Stimulated activated CD4-positive, alpha-beta T cell treated with anti-CD3 and anti-CD28 coated beads, TNF-alpha, amount 100 ng/mL, for 1 hour (primary cell): ENCODE measurements at places on chromosomes 6 and 20.

DNA sequence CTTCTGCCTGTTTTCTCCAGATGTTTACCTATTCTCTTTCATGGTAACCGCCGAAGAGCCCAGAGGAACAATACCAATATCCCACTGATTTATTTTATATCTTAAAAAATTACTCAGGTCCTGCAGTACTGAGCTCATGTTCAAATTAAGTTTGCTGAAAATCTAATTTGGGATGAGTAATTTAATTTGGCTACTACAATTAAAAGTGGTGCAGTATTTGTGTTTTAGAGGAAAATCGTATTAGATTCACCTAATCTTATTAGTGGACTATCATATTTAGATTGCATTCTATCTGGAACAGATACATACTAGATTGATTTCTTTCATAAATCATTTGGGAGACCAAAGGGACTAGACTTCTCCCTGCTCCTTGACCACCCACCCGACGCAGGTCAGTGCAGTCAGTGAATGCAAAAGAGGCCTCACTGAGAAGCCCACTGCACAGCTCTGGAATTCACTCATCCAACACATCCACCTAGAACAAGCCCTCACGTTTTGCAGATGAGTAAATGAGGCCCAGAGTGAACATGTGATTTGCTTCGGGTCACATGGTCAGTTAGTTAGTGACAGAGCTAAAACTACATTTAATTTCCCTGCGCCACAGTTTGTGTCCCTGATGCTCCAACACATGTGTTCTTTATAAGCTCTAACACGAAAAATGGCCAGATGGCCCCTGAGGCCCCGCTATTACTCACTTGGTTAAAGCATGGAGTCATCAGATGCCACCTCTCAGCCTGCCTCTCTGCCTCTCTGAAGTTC is 101.8 kb downstream of the TRERF1 start:
- DNase-seq, result no peak

- no peak for DNase-seq
Observed at GRCh38 chr6:64243618-64244017, 608.0 kb downstream of the PHF3 start.

GRCh38 chr6:139473731-139474130 is 99.3 kb upstream of the CITED2 start:
- no peak for DNase-seq

DNA sequence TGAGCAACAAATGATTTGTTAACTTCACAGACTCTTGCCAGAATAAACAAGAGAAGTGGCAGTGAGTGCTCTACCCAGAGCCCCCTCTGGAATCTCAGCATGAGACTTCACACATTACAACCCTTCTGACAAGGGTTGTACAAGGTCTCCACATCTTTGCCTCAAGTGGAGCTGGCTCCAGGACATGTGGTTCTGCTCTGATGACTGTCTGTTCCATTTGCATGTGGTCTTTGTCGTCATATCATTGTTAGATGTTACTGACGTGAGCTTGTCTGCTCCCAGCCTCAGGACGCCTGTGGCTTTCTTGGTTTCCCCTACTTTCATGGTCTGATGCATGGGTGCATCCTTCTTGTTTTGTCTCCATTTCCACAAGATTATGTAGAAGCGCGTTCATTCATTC is 115.0 kb downstream of the SLC24A3 start:
- no peak for DNase-seq

- DNase-seq, result no peak
Observed at GRCh38 chr20:46488451-46488850, 24.9 kb downstream of the ZNF334 start.

DNA sequence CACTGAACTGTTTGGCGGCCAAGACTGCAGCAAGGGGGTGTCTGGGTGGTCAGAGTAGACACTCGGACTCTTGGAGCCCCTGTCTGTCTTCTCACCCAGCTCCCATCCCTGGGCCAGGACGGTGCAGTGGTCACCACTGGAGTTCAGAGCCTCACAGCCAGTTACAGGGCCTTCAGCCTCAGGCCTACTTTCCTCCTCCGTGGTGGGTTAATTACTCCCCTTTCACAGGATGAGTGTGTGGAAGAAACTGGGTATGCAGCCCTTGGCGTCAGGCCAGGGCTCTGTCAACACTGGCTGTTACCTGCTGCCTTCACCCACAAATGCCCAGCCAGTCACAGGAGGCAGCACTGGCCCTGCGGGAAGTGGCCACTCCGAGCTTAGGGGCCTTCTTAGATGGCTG is 1.8 kb upstream of the YTHDF1 start:
- DNase-seq, result no peak

- DNase-seq, result no peak
Observed at GRCh38 chr6:17001188-17001587, 100.7 kb upstream of the STMND1 start.
